Pons (tissue), 1 donor: ENCODE measurements at places on chromosomes 16 and 17.

DNA sequence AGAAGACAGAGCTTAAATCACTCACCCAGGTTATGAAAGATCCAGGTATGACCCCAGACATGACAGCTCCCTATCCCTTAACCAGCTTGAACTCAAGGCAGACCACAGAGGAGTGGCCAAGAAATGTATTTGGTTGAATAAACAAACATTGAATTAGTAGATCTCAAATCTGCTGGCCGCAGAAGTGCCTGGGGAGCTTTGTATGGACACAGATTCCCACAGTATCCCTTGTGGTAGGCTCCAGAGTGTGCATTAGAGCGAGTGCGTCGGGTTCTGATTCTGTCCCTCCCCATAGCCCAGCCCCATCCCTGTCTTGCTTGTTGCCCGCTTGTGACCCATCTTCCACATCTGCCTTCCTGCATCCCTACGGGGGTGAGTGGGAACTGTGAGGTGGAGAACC lies 118.8 kb upstream of the FOXF1 start:
- DNase-seq: no peak

DNA sequence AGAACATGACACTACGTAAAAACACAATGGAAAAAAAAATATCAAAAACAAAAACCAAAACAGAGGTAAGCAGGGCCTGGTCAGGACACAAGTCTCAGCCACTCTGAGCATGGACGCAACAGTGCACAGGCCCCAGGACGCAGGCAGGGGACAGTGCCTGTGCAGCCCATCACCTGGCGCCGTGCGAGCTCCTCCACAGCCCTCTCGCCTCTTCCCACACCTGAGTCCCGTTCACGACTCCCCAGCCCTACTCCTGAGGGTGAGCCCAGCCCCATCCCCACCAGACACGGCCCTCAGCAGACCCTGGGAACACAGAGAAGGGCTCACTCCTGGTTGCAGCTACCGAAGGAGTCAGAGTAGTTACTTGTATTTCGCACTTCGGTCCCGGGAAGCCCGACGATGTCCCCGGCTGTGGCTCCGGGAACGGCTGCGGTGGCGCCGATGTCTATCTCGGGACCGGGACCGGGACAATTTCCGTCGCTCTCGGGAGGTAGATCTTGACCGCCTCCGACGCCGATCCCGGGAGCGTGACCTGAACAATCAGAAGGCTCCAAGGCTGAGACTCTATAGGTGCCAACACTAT lies 9.4 kb downstream of the HBQ1 start:
- DNase-seq: no peak

DNA sequence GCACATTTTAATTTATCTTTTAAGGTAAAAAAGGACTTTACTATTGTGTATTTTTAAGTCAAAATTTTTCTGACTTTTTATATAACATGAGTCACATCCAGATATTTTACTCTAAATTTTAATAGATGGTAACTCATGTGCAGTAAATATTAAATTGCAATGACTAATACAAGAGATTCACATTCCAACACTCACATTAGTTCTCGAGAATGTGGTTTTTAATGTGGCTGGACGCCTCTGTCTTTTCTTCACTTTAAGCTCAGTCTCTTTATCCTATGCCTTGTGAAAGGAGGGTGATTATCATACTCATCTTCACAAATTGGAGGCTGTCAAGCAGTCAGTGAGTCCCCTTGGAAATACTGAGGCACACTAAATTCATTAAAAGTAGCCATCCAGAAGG lies 315.6 kb downstream of the HS3ST3B1 start:
- no peak for DNase-seq

DNA sequence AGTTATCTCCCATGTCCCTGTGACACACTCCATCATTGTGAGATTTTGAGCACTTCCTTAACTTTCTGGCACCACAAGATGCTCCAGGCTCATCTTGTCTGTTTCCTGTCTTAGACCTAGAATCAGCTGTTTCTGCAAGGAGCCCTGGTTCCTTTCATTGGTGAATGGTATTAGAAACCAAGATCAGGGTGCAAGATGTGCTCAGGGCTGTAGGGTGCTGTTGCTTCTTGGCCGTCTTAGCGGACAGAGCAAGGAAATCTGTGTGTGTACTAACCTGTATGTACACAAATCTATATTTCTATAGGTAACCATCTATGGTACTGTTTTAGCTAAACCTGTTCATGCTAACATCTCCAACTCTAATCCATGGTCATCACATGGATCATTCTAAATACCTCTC lies 8.1 kb upstream of the PRM1 start:
- no peak for DNase-seq

DNA sequence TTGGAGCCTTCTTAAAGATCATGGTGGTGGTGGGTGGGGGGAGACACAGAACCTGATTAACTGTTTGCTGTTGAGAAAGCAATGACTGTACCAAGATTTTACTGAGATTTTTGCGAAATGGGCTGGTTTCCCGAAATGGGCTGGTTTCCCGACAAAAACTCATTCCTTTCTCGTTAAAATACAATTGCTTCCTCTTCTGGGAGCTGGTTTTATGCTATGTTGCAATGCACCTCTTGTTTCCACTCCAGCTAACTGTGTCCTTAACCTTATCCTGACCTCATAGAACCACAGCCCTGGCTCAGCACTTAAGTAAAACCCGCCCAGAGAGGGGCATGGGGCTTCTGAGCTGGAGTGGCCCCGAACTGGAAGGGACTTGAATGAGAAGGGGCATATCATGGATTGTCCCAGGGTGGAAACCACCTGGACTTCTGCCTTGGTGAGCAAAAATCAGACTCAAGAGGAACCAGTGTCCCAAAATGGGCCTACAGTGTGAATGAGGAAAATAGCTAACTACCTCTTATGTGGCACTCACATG lies 20.9 kb downstream of the FAM20A start:
- no peak for DNase-seq

DNA sequence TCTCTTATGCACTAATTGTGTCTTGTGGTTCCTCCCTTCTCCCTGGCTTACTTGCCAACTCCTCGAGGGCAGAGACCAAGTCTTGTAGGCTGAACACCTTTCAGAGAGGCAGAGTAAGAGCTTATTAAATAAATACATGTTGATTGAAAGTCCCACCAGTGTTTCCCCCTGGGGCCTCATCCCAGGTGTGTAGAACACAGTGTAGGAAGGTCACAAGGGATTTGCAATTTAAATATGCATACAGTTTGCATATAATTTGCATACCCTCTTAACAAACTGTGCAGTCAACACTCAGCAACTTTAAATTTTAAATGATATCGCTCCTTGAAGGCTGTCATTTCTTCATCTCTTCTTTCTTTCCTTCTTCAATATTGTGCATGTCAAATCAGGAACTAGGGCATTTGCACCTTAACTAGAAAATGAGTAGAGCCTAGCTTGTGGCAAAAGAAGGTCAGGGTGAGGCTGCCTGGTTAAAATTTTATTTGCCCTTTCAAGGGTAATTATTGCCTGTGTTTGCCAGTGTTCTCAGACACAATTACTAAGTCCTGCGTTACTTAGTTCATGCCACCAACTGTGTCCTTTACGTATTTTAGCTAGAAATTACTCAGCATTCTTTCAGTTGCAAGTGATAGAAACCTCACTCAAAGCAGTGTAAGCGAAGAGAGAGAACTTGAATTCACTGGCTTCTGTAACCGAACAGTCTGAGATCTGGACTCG lies 465.7 kb downstream of the HAPSTR1 start:
- no peak for DNase-seq

GRCh38 chr16:66878067-66878466 lies 2.2 kb upstream of the PDP2 start:
- DNase-seq: no peak
